ENCODE measurements at places on chromosomes 13 and 19. TPM values are rescaled to one million over a fixed set of nuclear protein-coding genes. Genes with fewer than 3 reads are reported as not detected.

DNA sequence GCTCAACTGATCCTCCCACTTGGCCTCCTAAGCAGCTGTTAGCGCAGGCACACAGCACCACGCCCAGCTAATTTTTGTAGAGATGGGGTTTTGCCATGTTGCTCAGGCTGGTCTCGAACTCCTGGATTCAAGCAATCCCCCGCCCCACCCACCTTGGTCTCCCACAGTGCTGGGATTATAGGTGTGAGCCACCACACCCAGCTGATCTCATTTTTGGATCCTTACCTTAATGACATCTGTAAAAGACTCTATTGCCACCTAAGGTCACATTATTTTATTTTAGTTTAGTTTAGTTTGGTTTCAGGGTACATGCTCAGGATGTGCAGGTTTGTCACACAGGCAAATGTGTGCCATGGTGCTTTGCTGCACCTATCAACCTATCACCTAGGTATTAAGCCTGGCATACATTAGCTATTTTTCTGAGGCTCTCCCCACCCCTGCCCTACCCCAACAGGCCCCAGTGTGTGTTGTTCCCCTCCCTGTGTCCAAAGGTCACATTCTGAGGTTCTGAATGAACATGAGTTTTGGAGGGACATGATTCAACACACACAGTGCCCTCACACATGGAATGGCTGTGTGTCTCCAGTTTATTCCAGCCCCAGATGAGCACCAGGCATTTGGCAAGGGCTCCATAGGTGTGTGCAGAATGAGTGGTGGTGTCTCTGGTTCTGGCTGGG, 1.3 kb downstream of the OR10H5 start:
- no peak for DNase-seq

ZNF235 gene
- total RNA-seq: 3.3 TPM

GRCh38 chr13:59458908-59459579, 704.7 kb downstream of the DIAPH3 start:
- peak; percentile 39 for DNase-seq

DNA sequence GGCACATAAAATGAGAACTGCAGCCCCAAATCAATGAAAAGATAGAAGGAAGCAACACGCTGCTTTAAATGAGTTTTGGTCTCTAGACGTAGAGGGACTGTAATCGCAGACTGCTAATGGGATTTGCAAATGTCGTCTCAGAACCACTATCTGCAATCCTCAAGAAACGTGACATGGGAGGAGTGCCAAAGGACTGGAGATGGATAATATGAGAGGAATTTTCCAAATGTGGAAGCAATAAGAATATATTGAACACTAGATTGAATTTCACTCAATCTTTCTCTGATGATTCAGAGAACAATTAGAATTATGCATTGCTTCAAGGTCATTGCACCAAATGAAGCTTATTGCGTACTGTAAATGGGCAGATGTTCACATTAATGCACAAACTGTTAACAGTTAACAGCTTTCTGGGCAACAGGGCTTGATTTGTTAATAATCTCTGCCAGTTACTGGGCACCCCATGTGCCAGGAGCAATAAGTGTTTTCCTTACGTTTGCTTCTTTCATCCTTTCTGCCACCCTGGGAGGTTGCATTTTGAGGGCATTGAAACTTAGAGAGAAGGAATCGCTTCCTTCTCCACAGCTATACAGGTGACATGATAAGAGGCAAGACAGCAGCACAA, 62.8 kb upstream of the WASF3 start:
- DNase-seq: no peak
